WERI-Rb-1 (cell line): ENCODE measurements at places on chromosomes 1 and 21.
A peak's percentile ranks its signal among the peaks of the same experiment; 100 is the strongest.

GRCh38 chr1:188269956-188270355 is 1441.2 kb downstream of the PLA2G4A start:
- DNase-seq, result no peak

DNA sequence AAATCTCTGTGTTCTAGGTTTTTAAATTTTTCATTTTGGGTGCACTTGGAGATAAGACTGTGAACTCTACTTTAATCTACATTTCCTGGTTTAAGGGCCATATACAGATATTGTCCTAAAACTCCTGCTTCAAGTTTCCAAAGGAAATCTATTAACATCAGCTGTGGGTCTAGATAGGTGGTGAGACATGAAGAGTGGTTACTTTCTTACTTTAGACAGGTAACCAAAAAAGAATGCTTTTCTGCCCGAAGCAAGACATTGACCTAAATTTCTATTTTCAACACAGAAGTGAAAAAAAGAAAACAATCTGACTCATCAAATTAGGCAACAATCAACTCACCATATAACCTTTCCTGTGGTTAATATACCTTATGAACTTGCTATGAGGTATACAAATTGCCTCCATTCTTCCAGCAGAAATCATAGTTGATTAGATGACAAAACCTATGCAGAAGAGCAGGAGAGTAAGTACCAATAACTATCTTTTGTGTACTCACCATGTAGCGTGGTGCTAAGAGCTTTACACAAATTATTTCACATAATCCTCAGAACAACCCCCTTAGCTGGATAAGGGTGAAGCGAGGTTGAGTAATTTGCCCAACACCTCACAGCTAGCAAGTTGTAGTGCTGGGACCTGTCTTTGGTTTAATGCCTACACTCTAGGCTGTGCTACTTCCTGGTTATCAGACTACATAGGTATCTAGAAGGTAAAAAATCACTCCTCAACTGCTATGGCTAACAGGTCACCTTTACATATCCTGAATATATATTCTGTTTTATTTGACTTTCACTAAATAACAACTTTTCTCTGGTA is 23.4 kb upstream of the PTPN14 start:
- DNase-seq, result no peak

GRCh38 chr1:203665993-203666392 is 39.4 kb downstream of the ATP2B4 start:
- DNase-seq, result no peak

- DNase-seq, result no peak
These were observed 418.0 kb upstream of the PROX1 start for GRCh38 chr1:213569816-213570150.

- DNase-seq, result no peak
These were observed 693 bp downstream of the RAB4A start for GRCh38 chr1:229271448-229272159.

GRCh38 chr1:18530587-18531502 is 50.1 kb downstream of the KLHDC7A start:
- DNase-seq, result peak; percentile 62

DNA sequence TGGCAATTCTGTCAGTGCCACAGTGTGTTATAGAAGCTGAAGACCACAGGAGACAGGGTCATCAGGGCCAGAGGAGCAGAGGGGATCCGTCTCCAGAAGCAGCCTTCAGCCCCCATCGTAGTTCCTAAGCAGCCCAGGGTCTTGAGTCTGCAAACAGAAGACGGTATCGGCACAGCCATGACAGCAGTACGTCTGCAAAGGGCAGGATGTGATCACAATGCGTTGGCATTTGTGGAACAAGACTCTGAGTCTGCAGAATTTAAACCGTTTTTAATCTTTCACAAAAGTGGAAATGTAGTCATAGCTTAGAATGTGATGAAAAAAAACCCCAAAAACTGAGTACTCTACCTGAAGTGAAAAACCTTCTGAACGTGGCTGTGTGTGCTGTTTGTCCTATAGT is 44.0 kb upstream of the SCCPDH start:
- DNase-seq, result no peak

DNA sequence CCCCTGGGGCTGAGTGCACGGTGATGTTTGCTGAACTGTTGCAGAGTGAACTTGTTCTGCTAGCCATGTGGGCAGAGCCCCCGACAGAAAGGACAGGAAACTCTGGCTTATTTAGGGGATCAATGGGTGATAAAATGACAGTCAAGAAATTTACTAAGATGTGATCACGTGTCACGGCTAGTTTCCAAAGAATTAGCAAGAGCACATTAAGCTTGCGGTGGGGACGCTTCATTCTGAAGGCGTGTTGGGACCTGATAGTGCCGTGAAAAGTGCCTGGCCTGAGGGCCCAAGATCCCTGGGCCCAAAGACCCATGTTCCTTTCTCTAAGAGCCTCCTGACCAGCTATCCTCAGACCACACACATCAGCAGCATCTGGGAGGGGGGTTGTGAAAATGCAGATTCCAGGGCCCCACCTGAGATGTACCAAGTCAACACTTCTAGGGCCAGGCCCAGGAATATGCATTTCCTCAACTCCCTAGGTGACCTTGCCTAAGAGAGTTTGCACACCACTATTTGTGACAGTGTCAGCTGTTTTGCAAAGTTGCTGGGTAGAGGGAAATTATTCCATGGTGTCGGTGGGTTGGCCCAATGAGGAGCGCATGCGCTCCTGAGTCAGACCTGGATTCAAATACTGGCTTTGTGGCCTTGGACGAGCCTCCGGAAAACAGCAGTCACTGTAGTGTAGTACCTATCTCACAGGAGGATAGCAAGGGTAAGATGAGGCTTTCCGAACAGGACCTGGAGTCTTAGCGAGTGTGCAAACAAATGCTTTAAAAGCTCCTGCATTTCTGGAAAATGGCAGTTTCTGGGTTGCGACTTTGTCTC is 77.5 kb downstream of the SPSB1 start:
- no peak for DNase-seq

DNA sequence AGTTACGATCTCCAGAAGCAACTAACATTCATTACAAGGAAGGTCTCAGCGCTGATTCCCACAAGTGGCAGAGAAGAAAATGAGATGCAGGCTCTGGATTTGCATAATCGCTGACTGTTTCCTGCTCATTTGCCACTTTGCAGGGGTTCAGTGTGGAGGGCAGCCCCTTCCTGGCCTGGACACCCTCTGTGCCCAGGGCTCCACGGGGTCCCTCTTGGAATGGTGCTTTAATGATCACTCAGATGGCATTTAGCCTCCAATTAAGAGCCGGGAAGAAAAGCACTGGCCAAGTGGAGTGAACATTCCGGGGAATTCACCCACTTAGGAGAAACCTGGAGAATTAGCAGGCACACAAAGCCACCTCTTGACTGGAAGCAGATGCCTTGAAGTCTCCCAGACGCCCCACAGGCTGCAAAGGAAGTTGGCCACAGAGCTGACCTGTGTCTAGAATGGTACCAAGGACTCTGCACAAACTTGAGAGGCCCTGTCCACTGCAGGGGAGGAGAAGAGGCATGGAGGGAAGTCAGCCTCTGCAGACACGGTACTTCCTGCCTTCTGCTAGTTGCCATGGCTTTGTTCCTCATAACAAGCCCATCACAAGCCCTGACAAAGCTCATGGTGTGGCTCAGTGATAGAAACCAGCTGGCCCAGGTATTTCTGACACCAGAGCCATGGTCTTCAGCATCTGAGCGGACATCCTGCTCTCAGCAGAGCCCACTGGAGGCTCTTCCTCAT is 157.2 kb downstream of the KAZN start:
- no peak for DNase-seq

- no peak for DNase-seq
These were observed 102.7 kb upstream of the AJAP1 start for GRCh38 chr1:4551706-4552105.

GRCh38 chr1:153612111-153612754 is 704 bp downstream of the S100A16 start:
- no peak for DNase-seq
